ENCODE measurements at places on chromosomes 7 and 10. TPM values are rescaled to one million over a fixed set of nuclear protein-coding genes. Genes with fewer than 3 reads are reported as not detected.

DNA sequence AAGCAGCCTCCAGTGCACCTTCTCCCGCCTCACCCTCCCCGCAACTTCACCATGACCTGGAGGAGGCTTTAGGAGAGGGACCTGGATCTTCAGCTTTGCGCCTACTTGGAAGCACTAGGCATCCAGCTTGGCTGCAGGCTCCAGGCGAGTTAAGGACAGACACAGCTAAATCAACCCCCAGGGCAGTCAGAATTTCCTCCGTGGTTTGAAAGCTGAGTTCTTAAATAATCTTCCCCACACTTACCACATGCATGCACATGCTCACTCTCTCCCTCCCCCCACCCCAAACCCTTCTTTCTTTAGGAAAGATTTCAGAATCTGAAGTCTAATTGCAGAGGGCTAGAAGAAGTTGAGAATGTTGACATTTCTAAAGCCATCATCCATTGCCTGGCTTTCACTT is 36.7 kb upstream of the LRRC4 start:
- DNase-seq: no peak
- H3K27ac ChIP-seq: no peak overlapping the region
- no peak overlapping the region for H3K4me3 ChIP-seq
- H3K36me3 ChIP-seq: peaks cover 5% of the 10 kb centered on the region
- H3K27me3 ChIP-seq: no peaks in the 10 kb centered on the region

DNA sequence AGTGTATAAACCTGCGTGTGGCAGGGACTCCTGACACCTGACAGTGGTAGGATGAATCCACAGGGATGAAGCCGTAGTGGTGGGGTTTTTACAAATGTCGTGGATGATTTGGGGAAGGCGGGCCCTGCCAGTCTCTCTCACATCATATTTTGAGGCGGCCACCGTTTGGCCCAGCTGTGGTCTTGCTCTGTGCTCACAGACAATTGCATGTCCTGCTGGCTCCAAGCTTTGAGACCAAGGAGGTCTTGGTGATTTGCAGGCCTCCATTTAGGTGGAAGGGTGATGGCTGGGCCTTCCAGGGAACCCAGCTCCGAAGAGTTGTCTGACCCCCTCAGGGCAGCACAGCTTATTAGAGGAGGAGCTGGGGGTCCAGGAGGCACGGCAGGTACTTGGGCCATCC is 151.1 kb upstream of the SHH start:
- H3K4me1 ChIP-seq: no peaks in the 10 kb centered on the region
- DNase-seq: no peak
- H3K36me3 ChIP-seq: no peaks in the 10 kb centered on the region
- no peak overlapping the region for H3K27ac ChIP-seq
- H3K4me3 ChIP-seq: no peak overlapping the region

- H3K27ac ChIP-seq: no peak overlapping the region
- H3K4me1 ChIP-seq: no peaks in the 10 kb centered on the region
- DNase-seq: no peak
- no peaks in the 10 kb centered on the region for H3K36me3 ChIP-seq
Observed at GRCh38 chr10:84587789-84588188, 259.4 kb downstream of the CCSER2 start.

DNA sequence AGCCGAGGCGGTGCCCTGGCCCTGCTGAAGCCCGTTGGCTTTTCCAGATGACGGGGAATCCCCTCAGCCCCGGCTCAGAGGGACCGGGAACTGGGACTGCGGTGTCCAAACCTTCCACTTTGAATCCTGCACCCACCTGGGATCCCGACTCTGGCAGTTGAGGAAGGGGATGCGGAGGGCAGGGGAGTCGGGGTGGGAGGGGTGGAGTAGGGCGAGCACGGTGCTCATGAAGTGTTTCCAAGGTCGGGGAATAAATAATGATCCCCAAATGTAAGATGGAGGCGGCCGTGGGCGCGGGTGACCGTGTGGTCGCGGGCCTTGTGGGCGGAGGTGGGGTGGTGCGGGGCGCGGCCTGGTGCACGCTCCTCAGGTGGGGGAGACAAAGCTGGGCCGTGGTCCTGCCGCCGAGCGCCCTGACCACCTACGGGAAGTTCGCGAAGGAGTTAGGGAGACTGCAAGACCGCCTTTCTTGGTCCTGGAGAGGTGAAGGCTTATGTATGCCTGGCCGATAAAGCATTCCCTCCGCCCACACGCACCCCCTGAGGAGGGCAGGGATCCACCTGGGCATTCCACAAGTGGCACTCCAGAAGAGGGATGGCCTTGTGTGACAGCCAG is 1.4 kb downstream of the MTURN start:
- peak overlapping the region; percentile 87 for H3K27ac ChIP-seq
- H3K4me1 ChIP-seq: no peaks in the 10 kb centered on the region
- no peaks in the 10 kb centered on the region for H3K27me3 ChIP-seq

- no peaks in the 10 kb centered on the region for H3K27me3 ChIP-seq
- H3K4me1 ChIP-seq: no peaks in the 10 kb centered on the region
- H3K27ac ChIP-seq: no peak overlapping the region
- no peaks in the 10 kb centered on the region for H3K36me3 ChIP-seq
- DNase-seq: no peak
- H3K4me3 ChIP-seq: no peak overlapping the region
Observed at GRCh38 chr7:28328822-28329660, 83.3 kb upstream of the CREB5 start.

- H3K4me3 ChIP-seq: no peak overlapping the region
- H3K36me3 ChIP-seq: no peaks in the 10 kb centered on the region
- no peak overlapping the region for H3K27ac ChIP-seq
- H3K4me1 ChIP-seq: no peaks in the 10 kb centered on the region
- H3K27me3 ChIP-seq: no peaks in the 10 kb centered on the region
Observed at GRCh38 chr10:12252882-12253546, 57.0 kb downstream of the CDC123 start.

DNA sequence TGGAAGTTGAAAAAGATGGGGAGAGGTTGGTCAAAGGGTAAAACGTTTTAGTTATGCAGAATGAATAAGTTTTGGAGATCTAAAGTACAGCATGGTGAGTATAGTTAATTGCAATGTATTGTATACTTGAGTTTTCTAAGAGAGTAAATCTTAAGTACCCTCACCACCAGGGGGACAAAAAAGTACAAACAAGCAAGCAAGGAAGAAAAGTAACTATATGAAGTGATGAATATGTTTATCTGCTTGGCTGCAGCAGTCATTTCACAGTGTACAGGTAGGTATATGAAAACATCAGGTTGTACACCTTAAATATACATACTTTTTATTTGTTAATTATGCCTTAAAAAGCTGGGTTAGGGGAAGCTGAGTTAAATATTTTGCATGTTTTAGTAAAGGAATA is 157.3 kb downstream of the PCLO start:
- no peaks in the 10 kb centered on the region for H3K27me3 ChIP-seq
- H3K36me3 ChIP-seq: no peaks in the 10 kb centered on the region
- no peaks in the 10 kb centered on the region for H3K4me1 ChIP-seq
- no peak overlapping the region for H3K27ac ChIP-seq
- no peak overlapping the region for H3K4me3 ChIP-seq

GRCh38 chr7:727104-727805 is at the start of gene PRKAR1B:
Gene PRKAR1B, minus strand, starts transcription at chr7:727281. Its CDS starts 15,776 bp downstream, at chr7:711505.
- peaks cover 6% of the 10 kb centered on the region for H3K4me1 ChIP-seq
- peak within 1 kb of the TSS; percentile 72 for H3K27ac ChIP-seq
- no peak for DNase-seq
- peak within 1 kb of the TSS; percentile 75 for H3K4me3 ChIP-seq

DNA sequence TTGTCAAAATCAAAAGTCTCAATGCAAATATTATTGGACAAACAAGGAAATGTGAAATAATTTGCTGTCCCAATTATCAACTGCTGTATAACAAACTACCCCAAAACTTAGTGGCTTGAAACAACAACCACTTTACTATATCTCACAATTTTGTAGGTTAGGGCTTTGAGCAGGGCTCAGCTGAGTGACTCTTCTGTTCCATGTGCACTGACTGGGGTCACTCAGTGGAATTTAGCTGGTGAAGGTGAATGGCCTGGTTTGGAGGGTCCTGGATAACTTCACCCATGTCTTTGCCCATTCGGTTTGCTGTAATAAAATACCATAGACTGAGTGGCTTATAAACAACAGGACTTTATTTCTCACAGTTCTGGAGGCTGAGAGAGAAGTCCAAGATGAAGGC is 3.7 kb upstream of the GSDME start:
- H3K4me1 ChIP-seq: no peaks in the 10 kb centered on the region
- peaks cover 61% of the 10 kb centered on the region for H3K27me3 ChIP-seq
- H3K4me3 ChIP-seq: no peak overlapping the region
- H3K27ac ChIP-seq: no peak overlapping the region

DNA sequence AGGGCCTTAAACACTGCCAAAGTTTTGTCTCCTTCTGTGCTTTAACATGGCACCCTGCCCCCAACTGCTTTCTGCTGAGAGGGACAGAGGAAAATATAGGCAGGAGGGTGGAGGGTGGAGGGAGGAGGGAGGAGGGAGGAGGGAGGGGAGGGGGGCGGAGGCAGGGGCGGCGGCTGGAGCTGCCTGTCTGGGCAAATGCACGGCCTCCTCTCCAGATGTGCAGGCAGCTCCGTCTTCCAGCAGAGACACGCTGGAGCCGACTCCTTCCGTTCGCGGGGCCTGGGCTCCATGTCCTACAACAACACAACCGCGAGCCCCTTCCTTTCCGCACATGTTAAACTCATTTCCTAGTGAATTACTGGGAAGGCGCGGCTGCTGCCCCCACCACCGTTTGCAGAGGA is 14.2 kb downstream of the EBF3 start:
- no peaks in the 10 kb centered on the region for H3K4me1 ChIP-seq
- no peak overlapping the region for H3K4me3 ChIP-seq
- no peak overlapping the region for H3K27ac ChIP-seq
- peaks cover 15% of the 10 kb centered on the region for H3K27me3 ChIP-seq

- no peaks in the 10 kb centered on the region for H3K36me3 ChIP-seq
- H3K4me1 ChIP-seq: no peaks in the 10 kb centered on the region
- no peak overlapping the region for H3K27ac ChIP-seq
Observed at GRCh38 chr10:69624245-69624786, 5.7 kb upstream of the FAM241B start.

DNA sequence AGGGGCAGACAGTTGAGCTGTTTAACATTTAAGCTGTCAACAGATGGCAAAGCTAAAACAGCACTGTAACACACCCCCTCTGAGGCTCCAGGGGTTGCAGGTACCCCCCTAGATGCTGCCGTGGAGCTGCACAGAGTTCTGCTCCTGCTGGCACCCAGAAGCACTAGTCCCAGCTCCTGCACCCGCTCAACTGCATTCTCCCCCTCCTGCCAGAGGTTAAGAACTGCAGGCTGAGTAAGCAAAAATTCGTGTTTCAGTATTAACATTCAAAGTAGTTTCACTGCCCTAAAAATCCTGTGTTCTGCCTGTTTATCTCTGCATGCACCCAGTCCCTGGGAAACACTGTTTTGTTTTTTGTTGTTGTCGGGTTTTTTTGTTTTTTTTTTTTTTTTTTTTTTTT is 790.8 kb upstream of the KCND2 start:
- H3K4me3 ChIP-seq: no peak overlapping the region
- no peaks in the 10 kb centered on the region for H3K27me3 ChIP-seq
- no peaks in the 10 kb centered on the region for H3K36me3 ChIP-seq
- no peaks in the 10 kb centered on the region for H3K4me1 ChIP-seq
- H3K27ac ChIP-seq: no peak overlapping the region
- DNase-seq: no peak

DNA sequence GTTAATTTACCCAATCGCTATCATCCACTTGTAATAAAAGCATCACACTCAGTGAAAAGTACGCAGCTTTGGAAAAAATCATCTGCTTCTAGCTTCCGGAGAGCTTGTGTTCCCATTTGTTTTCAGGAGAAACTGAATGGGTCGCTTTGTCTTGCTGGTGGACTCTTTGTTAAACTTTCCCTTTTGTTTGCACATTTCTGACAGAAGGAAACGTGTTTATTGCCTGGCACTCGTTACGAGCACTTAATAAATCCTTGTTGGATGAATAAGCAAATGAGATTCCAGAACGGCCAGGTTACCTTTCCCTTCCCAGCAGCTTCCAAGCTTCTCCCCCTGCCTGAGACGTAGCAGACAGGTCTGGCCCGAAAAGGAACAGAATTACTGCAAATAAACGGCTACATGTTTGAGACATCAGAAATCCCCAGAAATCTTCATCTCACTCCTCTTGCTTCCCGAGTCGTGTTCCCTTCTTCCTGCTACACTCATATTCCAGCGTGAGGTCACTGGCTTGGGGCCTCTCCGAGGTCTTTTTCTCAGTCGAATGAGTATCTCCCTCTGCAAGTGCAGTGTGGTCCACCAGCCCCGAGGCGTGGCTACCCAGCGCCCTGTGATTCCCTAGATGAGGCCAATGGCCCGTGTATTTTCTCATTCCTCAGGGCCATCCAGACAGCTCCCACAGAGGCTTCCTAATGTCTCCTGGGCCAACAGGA is 167.2 kb downstream of the FRMD4A start:
- H3K36me3 ChIP-seq: no peaks in the 10 kb centered on the region
- no peak overlapping the region for H3K27ac ChIP-seq
- no peak overlapping the region for H3K4me3 ChIP-seq
- H3K4me1 ChIP-seq: no peaks in the 10 kb centered on the region
- no peak for DNase-seq

DNA sequence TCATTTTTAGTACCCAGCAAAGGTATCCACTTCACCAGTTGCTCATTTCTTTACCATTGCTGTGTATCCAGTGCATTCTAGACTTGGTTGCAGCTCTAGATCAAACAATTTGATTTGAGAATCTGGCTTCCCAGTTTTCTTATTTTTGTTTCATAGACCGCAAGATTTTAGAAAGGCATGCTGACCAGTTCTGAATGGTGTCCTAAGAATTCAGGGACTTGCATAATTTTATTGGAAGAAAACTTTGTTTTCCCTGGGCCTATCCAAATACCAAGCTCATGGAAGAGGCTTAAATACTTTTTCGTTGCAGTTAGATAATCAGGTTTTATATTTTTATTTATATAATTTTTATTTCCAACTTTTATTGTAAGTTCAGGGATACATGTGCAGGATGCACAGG is 58.3 kb downstream of the BICC1 start:
- DNase-seq: no peak
- no peak overlapping the region for H3K4me3 ChIP-seq
- no peaks in the 10 kb centered on the region for H3K27me3 ChIP-seq

GRCh38 chr7:129824291-129825208 is 128.2 kb downstream of the UBE2H start:
- no peak overlapping the region for H3K27ac ChIP-seq
- DNase-seq: no peak
- no peaks in the 10 kb centered on the region for H3K4me1 ChIP-seq
- no peaks in the 10 kb centered on the region for H3K36me3 ChIP-seq

DNA sequence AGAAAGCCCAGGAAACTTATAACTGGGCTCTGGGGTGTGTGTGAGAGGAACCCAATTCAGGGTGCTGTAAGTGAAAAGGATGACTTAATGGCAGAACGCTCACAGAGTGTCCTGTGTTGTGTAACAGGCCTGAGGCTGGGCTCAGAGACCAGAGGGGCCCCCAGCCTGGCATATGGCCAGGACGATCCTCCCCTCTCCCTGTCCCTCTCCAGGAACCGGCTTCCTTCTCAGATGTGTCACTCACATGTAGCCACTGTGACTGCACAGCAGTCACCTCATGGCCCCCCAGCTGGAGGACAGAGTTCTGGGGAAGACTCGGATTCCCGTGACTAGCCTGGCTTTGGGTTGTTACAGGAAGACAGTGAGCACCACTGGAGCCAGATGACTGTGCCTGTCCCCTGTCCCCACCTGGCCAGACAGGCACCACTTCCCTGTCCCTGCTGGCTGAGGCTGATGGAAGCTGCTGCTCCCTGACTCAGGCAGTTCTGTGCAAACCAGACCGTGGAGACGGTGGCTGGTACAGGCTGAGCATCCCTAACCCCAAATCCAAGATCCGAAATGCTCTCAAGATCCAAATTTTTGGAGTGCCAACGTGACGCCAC is 220.5 kb downstream of the MLLT10 start:
- H3K36me3 ChIP-seq: no peaks in the 10 kb centered on the region
- H3K27ac ChIP-seq: no peak overlapping the region
- peak; percentile 47 for DNase-seq
- H3K4me3 ChIP-seq: no peak overlapping the region

POU6F2 gene
- not detected for polyA plus RNA-seq

SPDYE5 gene
- polyA plus RNA-seq: 6.1 TPM

PDGFA gene
- 49.6 TPM for polyA plus RNA-seq

HNRNPH3 gene
- polyA plus RNA-seq: 300 TPM

TMEM273 gene
- polyA plus RNA-seq: 7.7 TPM

Measured in left lung (tissue), 14 donors.